CD8-positive, alpha-beta T cell (primary cell): ENCODE measurements at places on chromosomes 5 and 9. TPM values are rescaled to one million over a fixed set of nuclear protein-coding genes. Genes with fewer than 3 reads are reported as not detected.

The TAF11L5 gene
- total RNA-seq: not detected

The ATP10B gene
- not detected for total RNA-seq

The SLC6A7 gene
- total RNA-seq: not detected

The DCAF10 gene
- total RNA-seq: 5.6 TPM

The FCN2 gene
- not detected for total RNA-seq

- DNase-seq: no peak
Measured at GRCh38 chr9:22838266-22838665, 391.6 kb downstream of the DMRTA1 start.

DNA sequence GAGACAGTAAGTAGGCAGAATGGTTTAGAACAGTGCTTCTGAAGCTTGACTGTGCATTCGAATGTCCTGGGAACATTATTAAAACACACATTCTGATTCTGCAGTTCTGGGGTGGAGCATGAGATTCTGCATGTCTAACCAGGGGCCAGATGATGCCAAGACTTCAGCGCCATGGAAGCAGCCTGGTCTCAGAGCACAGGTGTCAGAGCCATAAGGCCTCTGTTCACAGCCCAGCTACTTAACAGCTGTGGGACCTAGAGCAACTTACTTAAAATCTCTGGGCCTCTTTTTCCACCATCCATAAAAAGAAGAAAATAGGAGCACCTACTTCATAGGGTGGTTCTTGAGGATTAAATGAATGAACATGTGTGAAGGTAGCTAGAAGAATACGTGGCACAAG is 84.0 kb downstream of the GNAQ start:
- no peak for DNase-seq

GRCh38 chr5:76379316-76379715 is 23.8 kb upstream of the IQGAP2 start:
- DNase-seq: no peak

GRCh38 chr5:76050134-76050533 is 33.0 kb upstream of the SV2C start:
- no peak for DNase-seq

GRCh38 chr5:138138949-138139780 is at the start of gene NME5:
TSS of gene NME5 (minus strand) at chr5:138139428. CDS start at chr5:138138780, 648 bp downstream.
- no peak for DNase-seq

GRCh38 chr5:14526493-14526892 is 55.1 kb upstream of the OTULINL start:
- DNase-seq: no peak

DNA sequence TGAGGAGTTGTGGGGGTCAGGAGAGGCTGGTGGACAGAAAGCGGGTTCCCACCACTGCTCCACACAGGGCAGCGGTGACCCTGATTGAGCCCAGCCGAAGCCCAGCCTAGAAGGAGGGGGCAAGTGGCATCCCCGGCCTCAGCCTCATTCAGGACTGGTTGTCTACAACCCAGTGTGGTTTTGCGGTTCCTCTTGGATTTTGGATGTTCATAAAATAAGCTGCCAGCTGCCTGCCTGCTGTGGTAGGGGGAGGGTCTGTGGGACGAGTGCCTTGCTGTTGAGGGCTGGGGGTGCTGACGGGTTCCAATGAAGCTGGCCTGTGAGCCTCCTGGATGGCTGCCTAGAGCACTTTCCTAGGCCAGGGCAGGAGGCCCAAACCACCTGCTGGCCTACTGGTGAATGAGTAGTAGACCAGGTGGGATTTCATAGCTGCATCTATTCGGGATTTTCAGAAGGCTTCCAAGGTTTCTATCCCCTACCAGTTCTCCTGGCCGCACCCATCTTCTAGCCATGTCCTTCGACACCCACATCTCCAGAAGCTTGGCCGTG is 102.4 kb downstream of the NDFIP1 start:
- DNase-seq: no peak

GRCh38 chr5:142736247-142736632 is 33.9 kb upstream of the ARHGAP26 start:
- DNase-seq: no peak

DNA sequence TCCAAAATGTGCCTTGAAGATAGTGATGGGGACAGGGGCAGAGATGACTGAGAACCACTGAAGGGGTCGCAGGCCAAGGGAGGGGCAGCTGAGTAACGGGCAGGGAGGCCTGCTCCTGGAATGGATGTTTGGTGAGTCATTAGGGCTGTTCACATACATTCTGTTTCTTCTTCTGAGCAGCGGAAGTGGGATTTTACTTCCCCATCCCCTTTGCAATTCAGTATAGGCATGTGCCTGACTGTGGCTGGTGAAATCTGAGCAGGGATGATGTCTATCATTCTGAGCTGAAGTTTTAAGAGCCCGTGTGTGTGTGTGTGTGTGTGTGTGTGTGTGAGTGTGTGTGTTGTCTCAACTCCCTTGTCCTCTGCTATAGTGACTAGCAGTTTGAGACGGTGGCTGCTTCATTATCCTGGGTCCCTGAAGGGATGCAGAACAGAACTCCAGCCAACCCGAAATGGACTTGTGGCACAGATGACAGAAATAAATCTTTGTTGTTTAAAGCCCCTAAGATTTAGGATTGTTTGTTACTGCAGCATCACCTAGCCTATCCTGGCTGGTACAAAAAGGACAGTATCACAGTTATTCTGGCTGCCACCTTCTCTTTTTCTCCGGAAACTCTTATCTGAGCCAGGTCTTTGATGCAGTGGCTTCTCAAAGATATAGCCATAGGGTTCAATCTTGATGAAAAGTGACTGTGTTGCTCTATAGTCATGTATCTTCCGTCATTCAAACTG is 29.2 kb upstream of the TGFBI start:
- DNase-seq: no peak
